ENCODE measurements at places on chromosomes 7 and 10. TPM values are rescaled to one million over a fixed set of nuclear protein-coding genes. Genes with fewer than 3 reads are reported as not detected.

Gene FOXI2
- not detected for polyA plus RNA-seq

Gene SFRP5
- not detected for polyA plus RNA-seq

Gene FASTK
- 31.4 TPM for polyA plus RNA-seq

Gene UPK3B
- polyA plus RNA-seq, result 7.5 TPM

Gene GNAT3
- not detected for polyA plus RNA-seq

Gene ENTPD1
- 0.03 TPM for polyA plus RNA-seq

Gene INTS1
- polyA plus RNA-seq, result 10.6 TPM

Gene GLCCI1
- polyA plus RNA-seq, result 2.8 TPM

- H3K27ac ChIP-seq, result no peak overlapping the region
- H3K4me1 ChIP-seq, result no peaks in the 10 kb centered on the region
- no peak for DNase-seq
- no peaks in the 10 kb centered on the region for H3K36me3 ChIP-seq
- H3K4me3 ChIP-seq, result no peak overlapping the region
These were observed 806.2 kb downstream of the CNTNAP2 start for GRCh38 chr7:146922782-146923181.

DNA sequence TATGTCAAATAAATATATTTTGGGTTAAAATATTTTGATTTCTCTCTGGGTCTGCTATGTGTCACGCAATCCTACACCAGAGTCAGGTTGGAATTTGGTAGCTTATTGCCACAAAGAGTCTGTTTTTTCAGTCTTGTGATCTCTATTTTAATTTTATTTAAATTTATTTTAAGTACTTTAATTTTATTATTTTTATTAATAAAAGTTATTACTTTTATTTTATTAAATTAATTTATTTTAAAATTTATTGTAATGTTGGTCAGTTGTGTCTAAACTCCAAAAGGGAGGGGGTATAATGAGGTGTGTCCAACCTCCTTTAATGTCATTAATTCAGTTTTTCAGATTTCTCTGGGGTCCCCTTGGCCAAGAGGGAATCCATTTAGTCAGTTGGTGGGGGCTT, 42.8 kb upstream of the RAB18 start:
- no peaks in the 10 kb centered on the region for H3K4me1 ChIP-seq
- no peak for DNase-seq
- no peak overlapping the region for H3K4me3 ChIP-seq

GRCh38 chr10:128035557-128035973, 90.7 kb downstream of the MKI67 start:
- H3K27me3 ChIP-seq, result no peaks in the 10 kb centered on the region
- H3K4me3 ChIP-seq, result no peak overlapping the region
- no peak for DNase-seq
- H3K36me3 ChIP-seq, result no peaks in the 10 kb centered on the region
- H3K27ac ChIP-seq, result no peak overlapping the region

GRCh38 chr10:77913090-77913489, 13.5 kb downstream of the DLG5 start:
- no peaks in the 10 kb centered on the region for H3K27me3 ChIP-seq
- H3K27ac ChIP-seq, result no peak overlapping the region
- H3K36me3 ChIP-seq, result no peaks in the 10 kb centered on the region
- no peak overlapping the region for H3K4me3 ChIP-seq
- peaks cover 5% of the 10 kb centered on the region for H3K4me1 ChIP-seq

DNA sequence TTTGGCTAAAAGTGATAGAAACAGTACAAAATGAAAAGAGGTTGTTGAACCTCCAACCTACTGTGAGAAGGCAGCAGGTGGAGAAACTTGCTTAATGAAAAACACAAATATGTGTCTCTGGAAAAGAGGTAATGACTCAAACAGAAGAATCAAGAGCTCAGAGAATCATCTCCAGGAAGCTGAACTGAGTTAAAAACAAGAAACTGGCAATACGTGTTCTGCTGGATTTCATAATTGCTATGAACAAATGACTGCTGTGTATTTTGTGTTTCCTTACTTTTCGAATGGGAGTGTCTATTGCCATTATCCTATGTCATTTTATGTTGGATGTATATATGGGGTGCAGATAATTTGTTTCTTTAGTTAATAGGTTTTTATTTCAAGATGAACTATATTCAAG, 401.1 kb downstream of the DGKB start:
- DNase-seq, result no peak
- no peak overlapping the region for H3K27ac ChIP-seq
- no peaks in the 10 kb centered on the region for H3K36me3 ChIP-seq
- H3K4me3 ChIP-seq, result no peak overlapping the region
- H3K4me1 ChIP-seq, result no peaks in the 10 kb centered on the region

- DNase-seq, result no peak
- peaks cover 54% of the 10 kb centered on the region for H3K36me3 ChIP-seq
- peaks cover 20% of the 10 kb centered on the region for H3K4me1 ChIP-seq
- H3K4me3 ChIP-seq, result no peak overlapping the region
These were observed 56.7 kb downstream of the MKI67 start for GRCh38 chr10:128069351-128070051.
